ENCODE measurements at places on chromosomes 7 and 10.
A peak's percentile ranks its signal among the peaks of the same experiment; 100 is the strongest.

DNA sequence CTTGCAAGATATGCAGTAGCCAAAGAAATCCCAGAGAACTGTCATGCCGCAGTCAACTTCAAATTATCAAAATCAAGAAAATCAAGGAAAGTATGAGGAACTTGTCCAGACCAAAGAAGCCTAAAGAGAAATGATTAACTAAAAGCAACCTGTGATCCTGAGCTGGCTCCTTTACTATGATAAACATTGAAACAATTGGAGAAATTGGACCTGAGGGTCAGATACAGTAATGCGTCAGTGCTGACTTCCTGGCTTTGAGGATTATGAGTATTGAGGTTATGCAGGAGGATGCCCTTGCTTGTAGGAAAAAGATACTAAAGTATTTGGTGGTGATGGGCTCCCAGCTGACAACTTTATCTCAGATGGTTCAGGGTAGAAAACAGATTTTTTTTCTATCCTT lies 324.7 kb upstream of the AKR1E2 start:
- no peak for DNase-seq

DNA sequence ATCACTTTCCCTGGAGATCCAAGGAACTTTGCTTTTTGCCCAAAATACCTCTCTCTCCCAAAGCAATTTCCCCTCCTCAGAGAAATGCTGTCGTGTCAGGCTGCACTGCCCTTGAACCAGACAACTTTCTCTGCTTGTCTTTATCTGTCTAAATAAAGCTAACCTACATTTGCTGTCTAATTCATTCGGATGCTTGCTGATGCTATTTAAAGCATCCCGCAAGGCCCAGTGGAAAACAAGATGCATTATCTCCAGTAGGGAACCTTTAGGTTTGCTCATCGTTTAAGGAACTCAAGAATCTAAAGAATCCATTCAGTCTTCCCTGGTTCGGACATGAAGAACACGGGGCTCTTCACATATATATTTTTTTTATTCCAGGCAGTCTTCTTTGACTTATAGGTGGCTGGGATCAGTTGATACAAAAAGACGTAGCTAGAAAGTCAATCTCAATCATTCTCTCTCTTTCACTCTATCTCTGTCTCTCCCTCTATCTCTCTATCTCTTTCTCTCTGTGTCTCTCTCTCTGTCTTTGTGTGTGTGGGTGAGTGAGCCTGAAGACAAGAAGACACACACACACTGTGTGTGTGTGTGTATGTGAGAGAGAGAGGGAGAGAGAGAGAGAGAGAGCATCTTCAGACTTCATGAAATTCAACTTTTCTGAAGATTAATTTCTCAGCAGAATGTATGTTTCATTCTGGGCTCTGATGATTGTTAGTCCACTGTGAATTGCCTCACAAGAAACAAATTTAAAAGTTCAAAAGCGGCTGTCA lies 92.8 kb upstream of the MKLN1 start:
- no peak for DNase-seq

GRCh38 chr10:24950439-24950838 lies 2.0 kb downstream of the PRTFDC1 start:
- no peak for DNase-seq

DNA sequence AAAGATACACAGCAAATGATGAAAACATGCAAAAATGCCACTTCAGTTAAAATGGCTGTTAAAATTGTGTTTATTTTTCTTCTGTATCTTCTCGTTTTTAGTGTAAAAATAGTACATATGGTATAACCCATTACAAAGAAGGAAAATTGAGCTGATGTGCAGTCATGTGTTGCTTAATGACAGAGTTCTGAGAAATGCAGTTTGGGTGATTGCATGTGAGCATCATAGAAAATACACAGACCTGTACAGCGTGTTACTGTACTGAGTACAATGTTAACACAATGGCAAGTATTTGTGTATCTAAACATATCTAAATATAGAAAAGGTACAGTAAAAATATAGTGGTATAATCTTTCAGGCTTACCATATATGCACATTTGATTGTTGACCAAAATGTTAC lies 7.3 kb downstream of the DMTF1 start:
- DNase-seq: no peak

DNA sequence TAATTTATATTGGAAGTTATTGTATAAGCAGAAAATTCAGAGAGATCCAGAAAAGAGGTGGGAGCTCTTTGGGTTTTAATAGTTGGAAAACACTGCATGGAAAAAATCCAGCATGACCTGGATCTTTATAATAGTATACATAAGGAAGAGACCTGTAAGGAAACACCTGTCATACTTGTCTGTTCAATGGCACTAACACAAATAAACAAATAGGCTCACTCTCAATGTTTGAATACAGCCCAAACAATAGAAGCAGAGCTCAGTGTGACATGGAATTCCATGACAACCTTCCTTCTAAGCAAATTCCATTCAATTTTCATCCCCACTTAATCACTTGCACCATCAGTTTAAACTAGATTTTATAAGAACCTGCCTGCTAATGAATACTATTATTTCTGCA lies 31.7 kb downstream of the CISD1 start:
- no peak for DNase-seq

DNA sequence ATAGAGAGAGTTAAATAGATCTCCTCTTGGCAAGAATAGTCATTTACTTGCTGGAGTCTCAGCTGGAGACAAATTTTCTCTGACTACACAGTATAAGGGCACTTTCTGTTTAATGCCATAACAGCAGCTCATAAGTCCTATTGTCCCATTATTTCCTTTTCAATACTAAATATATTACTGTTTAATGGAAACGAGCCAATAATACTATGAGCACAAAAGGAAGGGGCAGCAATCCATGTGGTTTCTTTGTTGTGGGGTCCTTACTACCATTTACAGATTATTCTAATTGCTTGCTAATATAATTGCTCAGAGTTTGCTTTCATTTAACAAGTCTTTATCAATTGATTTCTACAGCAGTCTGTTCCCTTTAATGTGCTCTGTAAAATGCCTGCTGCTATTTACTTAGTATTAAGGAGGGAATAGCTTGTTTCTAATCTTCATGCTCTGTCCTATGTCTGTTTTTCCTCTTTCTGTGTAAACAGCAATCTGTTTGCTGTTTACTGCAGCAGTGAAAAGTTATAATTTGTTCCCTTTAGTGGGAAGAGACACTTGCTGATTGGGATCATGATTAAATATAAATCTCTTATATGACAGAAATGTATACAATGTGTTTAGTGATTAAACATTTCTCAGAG lies 296.2 kb upstream of the SMIM30 start:
- DNase-seq: no peak

DNA sequence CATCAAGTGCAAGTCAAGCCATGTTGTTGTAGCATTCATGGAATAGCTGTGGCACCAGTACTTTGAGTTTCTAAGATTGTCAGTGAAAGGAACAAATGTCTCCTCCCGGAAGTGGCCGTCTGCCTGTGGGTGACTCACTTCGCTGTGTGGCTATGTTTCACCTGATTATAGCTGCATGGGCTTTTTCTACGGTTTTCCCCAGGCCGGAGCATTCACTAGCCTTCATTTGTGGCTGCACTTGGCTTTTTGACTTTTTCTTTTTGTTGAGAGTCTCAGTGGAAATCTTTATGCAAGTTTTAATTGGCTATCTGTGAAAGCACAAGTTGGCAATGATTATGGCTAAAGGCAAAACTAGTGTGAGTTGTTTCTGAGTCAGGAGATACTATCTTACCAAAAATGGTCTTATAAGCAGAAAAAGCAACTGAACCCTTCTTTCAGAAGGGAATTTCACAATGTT lies 35.0 kb downstream of the SRI start:
- no peak for DNase-seq

GRCh38 chr10:115141254-115141653 lies 48.1 kb downstream of the ATRNL1 start:
- no peak for DNase-seq

- no peak for DNase-seq
These were observed 580 bp downstream of the ZNF775 start for GRCh38 chr7:150379441-150380379.

DNA sequence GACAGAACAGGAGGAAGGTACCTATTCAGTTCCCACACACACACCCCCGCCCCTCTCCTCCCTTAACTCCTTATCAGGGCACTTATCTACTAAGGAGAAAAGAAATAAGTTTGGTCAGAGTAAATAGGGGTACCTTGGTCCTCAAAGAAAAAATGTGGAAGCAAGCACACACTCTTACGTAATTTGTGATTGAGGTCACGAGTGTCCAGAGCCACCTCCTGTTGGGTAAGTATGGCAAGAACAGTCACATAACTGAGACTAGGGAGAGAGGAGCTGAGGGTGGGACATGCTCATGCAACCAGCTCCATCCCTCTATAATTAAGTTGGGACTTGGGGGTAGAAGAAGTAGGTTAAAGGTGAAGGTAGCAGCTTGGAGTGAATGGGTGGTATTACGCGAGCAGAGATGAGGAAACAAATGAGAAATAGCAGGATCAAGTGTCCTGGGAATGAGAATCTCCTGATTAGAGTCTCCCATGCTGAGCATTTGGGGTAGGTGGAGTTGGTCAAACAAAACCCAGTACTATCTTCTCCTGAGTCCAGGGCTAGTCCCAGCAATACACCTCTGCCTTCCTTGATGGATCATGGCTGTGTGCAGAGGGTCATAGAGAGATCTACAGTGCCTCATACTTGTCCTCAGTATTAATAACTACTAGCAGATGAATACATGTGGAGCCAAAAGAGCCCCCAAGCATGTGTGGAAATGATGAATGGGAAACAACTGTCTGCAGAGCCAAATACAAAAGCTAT lies 77.1 kb downstream of the GSAP start:
- DNase-seq: no peak

DNA sequence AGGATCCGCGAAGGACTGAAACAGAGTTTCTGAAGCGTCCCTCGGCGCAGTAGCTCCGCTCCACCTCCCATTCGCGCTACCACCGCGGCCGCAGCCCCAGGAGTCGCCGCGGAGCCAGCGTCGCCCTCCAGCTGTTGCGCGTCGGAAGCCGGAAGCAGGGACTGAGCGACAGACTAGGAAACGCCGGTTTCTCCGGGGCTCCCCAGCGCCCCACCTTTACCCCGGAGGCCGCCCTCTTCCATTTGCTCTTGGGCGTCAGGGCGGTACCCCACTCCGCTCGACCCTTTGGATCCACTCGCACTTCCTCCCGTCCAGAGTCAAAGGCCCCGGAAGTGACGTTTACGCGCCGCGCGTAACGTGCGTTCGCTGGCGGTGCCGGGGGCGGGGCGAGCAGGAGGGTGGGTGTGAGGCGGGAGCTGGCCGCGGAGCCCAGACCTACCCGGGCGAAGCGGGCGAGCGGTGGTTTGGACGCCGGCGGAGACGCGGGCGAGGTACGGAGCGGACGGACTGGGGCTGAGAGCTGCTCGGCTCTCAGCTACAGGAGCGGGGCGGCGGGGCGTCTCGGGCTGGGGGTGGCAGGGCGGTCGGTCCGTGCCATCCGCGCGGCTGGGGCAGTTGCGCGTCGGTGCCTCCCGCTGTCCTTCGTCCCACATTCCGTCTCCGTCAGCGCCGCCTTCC lies at the start of gene RABGEF1:
Gene RABGEF1 (plus strand): TSS at position 432 of the 678 bp plus-strand sequence. CDS start 31,167 bp downstream, outside the sequence.
- peak; percentile 82 for DNase-seq

DNA sequence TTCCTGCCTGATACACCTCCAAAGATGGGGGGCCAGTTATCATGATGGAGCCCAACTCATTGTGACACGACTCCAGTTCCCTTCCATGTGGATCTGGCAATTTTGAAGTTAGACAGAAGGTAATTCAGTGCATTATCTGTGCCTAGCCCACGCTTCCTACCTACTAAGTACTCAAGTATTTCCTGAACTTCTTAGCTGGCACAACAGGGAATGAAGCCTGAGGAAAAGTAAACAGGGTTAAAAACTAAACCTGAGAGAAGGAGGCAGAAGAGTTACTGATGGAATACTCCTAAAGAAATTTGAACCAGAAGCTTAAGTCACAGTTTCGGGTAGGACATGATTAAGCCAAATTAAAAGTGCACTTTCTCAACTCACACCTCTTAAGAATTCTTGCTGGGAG lies 1.1 kb upstream of the SEC31B start:
- no peak for DNase-seq

DNA sequence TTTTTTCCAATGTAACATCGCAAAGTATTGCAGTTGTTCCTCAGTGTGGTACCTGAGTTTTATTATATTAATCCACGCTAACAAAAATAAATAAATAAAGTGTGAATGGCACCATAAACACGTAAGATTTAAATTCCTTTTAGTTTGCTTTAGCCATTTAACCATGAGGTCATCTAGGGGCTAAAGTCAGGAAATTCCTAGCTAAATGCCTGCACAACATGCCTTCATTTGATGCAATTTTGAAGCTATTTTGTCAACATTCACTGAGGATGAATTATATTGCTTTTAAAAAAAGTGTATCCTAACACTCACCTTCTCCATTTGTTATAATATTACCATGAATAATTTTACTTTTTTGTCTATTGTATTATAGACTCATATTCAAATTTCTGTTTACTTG lies 714.4 kb downstream of the GATA3 start:
- no peak for DNase-seq

DNA sequence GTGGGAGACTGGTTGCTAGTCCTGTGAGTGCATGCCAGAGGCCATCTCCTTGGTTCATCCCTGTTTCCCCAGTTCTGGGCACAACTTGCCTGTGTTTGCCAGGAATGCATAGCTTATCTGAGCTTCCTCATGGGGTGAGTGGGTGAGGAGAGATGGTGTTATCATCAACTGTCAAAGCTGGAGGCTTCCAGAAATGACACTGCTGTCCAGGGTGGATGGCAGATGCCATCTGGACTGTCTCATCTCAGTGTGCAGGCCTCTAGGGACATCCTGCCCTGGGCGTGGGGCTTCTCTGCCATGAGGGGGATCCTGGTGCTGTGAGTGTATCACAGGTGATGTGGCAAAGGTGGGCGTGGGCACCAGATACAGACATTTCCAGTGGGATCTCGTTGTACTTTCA lies 328.6 kb downstream of the DPP6 start:
- no peak for DNase-seq

DNA sequence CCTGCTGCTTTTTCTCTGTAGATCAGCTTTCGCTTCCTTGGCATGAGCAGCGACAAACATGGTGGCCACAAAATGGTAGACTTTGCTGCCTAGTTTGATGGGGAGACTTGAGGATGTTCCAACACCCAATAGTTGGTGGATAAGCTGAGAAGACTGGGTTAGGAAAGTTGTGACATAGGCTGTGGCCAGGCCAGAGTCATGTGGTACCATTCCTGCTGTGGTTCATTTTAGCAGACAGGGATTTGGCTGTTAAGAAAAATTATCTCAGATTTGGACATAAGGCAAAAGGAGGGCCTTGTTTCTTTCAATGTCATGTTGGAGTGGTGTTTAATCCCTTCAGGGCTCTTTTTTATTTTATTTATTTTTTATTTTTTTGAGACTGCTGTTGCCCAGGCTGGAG lies 26.6 kb upstream of the FAM180A start:
- no peak for DNase-seq

- DNase-seq: no peak
These were observed 486.5 kb downstream of the CALN1 start for GRCh38 chr7:71925663-71926062.

- DNase-seq: no peak
These were observed at the start of gene PAPOLB for GRCh38 chr7:4861673-4862072. PAPOLB (minus strand) TSS chr7:4862030; CDS start chr7:4861810, 220 bp downstream.

GRCh38 chr10:49168831-49169500 lies 19.2 kb downstream of the TMEM273 start:
- DNase-seq: no peak

- DNase-seq: peak; percentile 57
These were observed 3.0 kb downstream of the BRI3 start for GRCh38 chr7:98284335-98285036.

- DNase-seq: no peak
These were observed 106.4 kb downstream of the GSAP start for GRCh38 chr7:77309714-77310220.

GRCh38 chr7:155057076-155057475 lies 13.0 kb upstream of the HTR5A start:
- DNase-seq: no peak

GRCh38 chr7:30278376-30278775 lies 6.0 kb upstream of the ZNRF2 start:
- DNase-seq: no peak

All from AG09319 (cell line).